Kidney (tissue), 22 donors: ENCODE measurements at places on chromosomes 5 and 9. TPM values are rescaled to one million over a fixed set of nuclear protein-coding genes. Genes with fewer than 3 reads are reported as not detected.
A peak's percentile ranks its signal among the peaks of the same experiment; 100 is the strongest.

DNA sequence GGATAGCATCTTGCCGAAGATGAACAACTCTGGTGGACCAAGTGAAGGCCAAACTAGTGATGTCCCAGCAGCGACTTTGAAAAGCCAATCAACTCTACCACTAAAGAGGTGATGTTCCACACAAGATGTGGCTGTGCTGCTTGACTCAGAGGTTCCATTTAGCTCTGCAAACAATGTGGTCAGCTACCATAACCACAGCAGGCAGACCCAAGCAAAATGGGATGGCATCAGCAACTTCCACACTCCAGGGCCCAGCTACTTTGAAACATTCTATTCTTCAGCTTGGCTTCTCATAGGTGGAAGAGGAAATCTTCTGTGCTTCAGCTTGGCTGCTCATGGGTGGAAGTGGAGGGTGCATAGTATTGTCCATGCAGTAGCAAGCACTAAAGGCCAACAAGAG is 70.5 kb downstream of the IRX2 start:
- DNase-seq, result no peak

Gene SLC46A2
- 0.66 TPM for total RNA-seq

GRCh38 chr5:175582697-175583096 is 75.2 kb upstream of the HRH2 start:
- no peak for DNase-seq

DNA sequence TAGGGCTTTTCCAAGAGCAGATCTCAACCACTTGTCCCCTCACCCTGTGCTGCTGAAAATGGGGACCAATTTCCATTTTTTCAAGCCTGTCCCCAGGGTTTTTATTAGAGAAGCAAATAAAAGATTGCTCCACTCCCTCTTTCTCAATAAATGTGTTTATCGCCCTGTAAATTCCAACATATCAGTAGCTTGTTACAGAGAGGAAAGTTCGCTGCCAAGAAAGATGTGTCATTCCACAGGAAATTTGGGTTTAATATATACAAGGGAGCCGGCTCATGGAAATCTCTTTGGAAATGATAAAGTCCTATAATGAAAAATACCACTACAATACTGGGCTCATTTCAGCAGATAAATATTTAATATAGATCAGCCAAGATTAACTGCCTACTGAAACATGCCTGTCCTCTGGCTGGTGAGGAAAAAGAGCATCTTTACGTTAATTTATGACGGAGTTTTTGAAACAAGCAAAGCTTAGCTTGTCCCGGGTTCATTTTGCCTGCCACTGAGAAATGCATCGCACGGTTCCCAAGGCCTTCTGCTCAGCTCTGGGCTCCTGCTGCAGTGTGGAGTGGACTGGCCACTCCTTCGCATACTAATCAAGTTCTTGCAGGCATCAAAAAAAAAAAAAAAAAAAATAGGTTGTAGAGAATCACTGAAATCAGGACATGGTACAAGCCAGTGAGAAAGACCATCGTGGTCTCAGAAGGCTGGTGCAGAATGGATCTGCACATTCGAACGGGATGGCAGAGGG is 84.5 kb downstream of the BRINP1 start:
- DNase-seq, result no peak

DNA sequence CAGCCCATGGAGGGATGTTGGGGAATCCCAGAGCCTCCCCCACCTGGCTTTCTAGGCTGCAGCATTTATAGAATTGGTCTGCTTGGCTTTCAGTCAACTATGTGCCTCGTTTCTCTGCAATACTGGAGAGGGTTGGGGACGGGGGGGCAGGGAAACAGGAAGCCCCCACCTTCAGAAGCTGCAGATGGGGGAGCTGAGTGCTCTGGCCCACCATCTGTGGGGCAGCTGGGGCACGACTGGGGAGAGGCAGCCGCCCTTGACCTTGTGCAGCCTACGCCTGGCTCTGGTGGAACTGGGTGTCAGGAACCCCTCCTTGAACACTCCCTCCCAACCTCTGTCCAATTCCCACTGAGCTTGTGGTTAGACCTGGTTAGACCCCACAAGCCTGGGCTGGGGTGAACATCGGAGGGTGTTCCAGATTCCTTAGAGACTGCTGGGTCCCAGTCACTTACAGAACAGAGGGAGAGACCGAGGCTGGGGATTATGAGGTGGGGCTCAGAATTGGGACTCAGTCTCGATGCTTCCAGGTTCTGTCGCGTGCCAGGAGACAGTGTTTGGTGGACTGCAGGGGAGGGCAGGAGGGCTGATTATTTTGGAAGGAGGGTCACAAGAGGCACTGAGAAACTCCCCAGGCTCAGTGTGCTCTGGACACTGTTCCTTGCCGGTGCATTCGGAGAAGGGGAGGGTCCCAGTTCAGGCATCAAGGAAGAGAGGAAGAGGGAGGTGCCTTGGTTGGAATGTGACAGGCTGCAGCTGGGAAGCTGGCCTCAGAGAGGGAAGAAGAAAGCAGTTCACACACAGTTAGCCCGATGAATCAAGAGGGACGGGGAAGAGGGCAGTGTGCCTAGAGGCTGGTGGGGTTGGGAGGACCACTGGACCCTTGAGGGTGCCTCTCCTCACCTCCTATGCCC is 25.6 kb downstream of the COL27A1 start:
- peak; percentile 73 for DNase-seq
